ENCODE measurements at places on chromosomes 11 and 22. TPM values are rescaled to one million over a fixed set of nuclear protein-coding genes. Genes with fewer than 3 reads are reported as not detected.

Gene SSH3
- 10.3 TPM for total RNA-seq

Gene OR51E2
- not detected for total RNA-seq

Gene CCDC73
- not detected for total RNA-seq

Gene FAM111B
- total RNA-seq: 15.2 TPM

Gene JHY
- total RNA-seq: 0.39 TPM

Gene CCDC81
- 0.39 TPM for total RNA-seq

Measured in subcutaneous preadipocyte (primary cell).